K562 (cell line): ENCODE measurements at places on chromosomes 6 and 20.

DNA sequence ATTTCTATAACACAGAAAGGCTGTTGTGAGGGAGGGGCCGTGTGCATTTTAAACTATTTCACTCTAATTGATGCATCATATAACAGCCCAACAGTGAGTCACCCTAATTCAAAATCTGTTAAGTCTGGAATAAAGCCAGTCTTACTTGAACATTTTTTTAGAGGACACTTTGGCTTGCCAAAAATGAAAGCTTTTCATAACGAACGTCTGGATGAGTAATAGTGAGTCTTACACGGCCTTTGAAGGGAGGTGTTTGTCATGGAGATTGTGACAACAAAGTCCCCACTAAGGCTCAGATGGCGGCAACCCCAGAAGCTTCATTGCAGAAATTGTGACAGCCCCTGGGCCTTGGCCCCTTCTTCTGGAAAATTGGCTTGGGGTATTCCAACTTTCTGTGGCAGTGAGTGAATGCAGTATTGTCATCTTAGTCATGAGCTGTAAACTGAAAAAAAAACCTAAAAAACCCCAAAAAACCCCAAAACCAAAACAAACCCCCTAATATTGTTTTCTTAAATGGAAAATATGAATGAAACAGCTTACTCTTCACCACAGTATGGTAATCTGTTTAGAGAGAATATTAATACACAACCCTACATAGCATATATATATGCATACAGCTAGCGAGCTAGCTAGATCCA, 92.6 kb upstream of the CLDN20 start:
- no peak for DNase-seq

DNA sequence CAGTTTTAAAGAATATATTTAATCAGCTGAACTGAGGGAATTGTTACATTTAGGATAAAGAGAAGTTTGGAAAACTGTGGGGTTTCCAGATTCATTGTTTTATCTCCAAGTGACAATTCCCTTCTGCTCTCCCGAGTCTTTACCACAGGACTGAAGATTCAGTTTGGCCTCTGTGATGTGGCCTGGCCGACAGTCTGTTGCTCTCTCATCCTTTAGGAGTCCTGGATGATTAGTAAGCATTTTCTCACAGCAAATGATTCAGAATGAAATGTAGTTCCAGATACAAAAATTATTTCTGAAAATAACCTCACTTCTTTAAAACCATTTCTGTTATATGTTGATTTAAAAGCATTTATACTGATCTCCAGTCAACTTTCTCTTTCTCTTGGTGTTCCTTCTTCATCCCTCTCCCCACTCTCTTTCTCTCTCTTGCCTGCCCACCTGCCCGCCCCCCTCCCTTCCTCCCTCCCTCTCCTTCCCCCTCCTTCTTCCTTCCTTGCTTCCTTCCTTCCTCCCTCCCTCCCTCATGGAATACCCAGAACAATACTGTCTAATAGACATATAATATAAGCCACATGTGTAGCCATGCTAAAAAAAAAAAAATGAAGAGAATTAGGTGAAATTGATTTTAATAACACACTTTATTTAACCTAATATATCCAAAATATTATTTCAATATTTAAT, 254.9 kb downstream of the PRL start:
- DNase-seq, result no peak

GRCh38 chr20:33687370-33687915, 1.3 kb upstream of the E2F1 start:
- DNase-seq, result no peak

GRCh38 chr6:24922814-24923213, 12.9 kb downstream of the RIPOR2 start:
- DNase-seq, result no peak

DNA sequence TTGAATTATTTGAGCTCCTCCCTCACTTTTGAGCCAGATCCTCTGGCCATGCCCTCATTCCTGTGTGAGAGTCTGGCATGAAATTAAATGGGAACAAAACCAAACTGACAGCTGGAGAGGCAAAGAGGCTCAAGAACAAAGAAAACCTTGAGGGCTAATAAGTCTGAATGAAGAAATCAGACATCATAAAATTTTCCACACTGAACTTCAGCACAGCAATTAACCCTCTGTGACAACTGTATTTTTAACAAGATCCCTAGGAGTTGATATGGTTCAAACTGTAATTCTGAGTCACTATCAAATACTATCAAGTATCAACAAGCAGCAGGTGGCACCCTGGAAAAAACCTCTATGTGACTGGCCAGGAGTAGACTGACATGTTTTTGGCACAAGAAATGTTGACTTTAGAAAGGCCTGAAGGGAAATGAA, 109.4 kb upstream of the EMILIN3 start:
- DNase-seq, result no peak

GRCh38 chr6:142763205-142763604, 181.8 kb downstream of the HIVEP2 start:
- no peak for DNase-seq

GRCh38 chr20:62408640-62409039, 1.6 kb upstream of the CABLES2 start:
- no peak for DNase-seq

- DNase-seq, result no peak
Measured at GRCh38 chr6:122953766-122954165, 42.3 kb upstream of the CLVS2 start.
